ENCODE measurements at places on chromosomes 5 and 9.

- no peak for DNase-seq
Measured at GRCh38 chr5:25119650-25120049, 474.9 kb upstream of the CDH10 start.

GRCh38 chr5:113283558-113283957, 151.2 kb downstream of the TSSK1B start:
- DNase-seq, result no peak

GRCh38 chr9:131942146-131942720, 137.4 kb downstream of the MED27 start:
- DNase-seq, result no peak

GRCh38 chr5:181133610-181134231, 2.8 kb upstream of the OR2V1 start:
- no peak for DNase-seq

DNA sequence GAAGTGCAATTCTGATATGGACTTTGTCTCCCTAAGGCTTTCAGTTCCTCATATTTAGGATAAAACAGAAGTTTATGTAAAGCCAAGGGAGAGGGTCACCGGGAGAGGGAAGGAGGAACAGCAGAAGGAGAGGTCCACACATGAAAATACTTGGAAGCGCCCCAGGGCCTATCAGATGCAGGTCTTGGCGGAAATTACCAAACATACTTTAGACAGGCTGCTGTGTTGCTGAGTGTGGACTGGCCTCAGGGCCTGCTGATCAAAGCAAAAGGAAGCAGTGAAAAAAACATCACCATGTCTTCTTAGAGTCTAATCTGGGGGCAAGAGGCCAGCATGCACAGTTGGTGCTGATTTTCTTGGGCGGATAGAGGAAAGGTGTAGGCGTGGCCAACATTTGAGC, 14.1 kb upstream of the NTRK2 start:
- no peak for DNase-seq

GRCh38 chr9:121581786-121582600, 69.4 kb upstream of the DAB2IP start:
- peak; percentile 72 for DNase-seq

- no peak for DNase-seq
Measured at GRCh38 chr5:137923856-137924255, 34.6 kb downstream of the PKD2L2 start.

GRCh38 chr5:163574472-163575440, 69.3 kb downstream of the MAT2B start:
- DNase-seq, result no peak

GRCh38 chr9:125447202-125447802, 185.7 kb downstream of the GAPVD1 start:
- no peak for DNase-seq

DNA sequence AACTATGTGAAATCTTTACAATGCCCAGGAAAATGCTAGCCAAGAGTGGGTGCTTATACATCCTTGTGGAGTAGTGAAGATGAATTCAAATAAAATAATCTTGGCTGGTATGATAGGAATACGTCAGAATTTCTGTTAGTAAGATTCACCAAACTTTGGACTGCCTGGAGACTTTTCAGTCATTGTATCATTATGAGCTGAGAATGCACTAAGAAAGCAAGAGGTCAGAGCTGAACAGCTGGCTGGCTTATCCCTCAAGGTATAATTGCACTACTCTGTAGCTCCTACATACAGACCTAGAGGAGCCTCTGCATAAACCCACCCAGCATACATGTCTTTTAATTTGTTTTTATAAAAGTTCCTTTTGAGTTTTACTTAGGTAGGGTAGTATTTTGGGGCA, 568.5 kb upstream of the RIOK2 start:
- no peak for DNase-seq

DNA sequence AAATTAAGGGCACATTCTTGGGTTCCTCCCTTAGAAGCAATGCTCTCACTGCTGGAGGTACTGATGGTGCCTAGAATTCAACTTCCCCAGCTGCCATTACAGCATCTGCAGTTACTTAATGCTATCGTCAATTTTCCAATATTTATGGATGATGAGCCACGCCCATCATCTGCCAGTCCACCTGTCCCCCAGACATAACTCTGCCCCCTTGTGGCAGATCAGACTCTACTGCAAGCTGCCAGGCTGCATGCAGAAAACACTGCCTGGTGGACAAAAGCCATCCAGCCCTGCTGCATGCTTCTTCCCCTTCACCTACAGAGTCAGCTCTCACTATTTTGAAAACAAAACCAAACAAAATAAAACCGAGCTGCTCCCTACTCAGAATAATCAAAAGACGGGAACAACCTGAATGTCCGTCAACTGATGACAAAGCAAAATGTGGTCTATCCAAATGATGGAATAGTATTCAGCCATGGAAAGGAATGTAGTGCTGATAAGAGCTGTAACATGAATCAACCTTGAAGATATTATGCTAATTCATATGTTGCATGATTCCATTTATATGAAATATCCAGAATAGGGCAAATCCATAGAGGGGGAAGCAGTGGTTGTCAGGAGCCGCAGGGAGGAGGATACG, 66.4 kb downstream of the RETREG1 start:
- DNase-seq, result no peak

DNA sequence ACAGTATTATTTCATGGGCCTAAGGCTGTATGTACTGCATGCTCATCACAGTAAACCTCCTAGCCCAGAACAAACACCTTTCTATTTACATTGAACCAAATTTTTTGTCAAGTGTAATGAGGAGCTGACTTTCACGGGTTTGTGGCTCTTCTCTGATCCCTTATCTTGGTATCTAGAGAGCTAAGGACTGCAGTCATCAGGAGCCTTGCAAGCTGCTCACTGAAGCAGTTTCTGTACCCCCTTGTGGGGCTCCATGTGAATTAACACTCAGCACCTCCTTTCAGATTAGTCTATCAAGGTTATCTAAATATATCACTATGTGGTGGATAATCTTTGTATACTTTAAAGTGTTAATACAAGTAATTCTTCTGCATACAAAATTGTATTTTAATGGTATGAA, 108.2 kb downstream of the AUH start:
- no peak for DNase-seq

DNA sequence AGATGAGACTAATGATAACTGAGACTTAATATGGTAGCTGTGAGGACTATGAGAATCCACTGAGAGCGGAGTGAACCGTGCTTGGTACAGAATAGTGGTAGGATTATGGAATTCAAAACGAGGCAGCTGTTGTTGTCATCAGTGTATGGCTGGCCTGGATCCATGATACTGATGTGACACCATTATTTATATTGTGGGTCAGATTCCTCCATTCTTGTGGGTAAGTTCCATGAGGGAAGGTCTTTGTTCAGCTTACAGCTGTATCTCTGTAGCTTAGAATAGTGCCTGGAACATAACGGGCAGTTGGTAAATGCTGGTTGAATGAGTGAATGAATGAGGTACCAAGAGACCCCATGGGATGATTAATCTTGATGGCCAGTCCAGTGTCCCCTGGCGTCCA, 61.8 kb downstream of the ACER2 start:
- DNase-seq, result no peak

DNA sequence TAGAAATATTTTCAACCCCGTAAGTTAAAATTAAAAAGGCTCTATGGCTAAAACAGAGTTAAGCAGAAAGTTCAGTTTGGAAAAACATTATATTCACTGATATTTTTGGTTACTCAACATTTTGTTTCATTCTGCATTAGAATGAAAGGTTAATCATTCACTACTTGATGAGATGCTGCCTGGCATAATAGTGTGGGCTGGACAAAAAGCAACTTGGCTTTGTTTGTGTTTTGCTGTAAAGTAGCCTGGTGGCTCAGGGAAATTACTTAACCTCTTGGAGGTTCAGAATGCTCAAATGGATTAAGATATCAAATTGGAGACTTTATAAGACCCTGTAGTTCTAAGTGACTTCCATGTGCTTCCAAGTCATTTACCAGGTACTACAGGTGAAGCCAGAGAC, 367.4 kb upstream of the TRPC7 start:
- DNase-seq, result no peak

GRCh38 chr5:171453056-171453725, 33.7 kb downstream of the FGF18 start:
- DNase-seq, result no peak

DNA sequence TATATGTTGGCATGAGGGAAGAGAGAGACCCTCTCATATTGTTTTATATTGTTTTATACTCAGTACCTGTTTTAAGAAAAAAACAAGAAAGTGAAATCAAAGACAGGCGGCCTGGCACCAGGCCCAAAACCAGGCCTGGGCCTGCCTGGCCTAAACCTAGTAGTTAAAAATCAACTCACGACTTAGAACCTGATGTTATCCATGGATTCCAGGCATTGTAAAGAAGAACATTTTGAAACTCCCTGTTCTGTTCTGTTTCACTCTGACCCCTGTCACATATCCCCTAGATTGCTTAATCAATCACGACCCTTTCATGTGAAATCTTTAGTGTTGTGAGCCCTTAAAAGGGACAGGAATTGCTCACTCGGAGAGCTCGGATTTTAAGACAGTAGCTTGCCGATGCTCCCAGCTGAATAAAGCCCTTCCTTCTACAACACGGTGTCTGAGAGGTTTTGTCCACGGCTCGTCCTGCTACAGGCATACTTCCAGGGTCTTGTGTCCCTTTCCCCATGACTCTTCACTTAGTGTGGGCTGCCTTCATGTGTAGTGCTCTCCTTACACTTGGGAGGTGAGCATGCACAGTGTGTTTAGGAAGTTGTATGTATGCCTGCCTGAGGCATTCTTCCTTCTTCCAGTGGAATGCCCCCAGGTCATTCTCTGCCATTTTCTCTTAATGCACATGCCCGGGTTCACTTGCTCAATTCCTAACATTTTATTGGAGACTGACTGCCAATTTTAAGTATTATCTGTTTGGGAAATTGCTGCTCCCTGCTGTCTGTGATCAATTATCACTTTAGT, 17.8 kb downstream of the TBCA start:
- no peak for DNase-seq

GRCh38 chr5:96129276-96129675, 167.6 kb upstream of the ELL2 start:
- DNase-seq, result no peak

- no peak for DNase-seq
Measured at GRCh38 chr9:109107402-109108240, 12.1 kb downstream of the TMEM245 start.

DNA sequence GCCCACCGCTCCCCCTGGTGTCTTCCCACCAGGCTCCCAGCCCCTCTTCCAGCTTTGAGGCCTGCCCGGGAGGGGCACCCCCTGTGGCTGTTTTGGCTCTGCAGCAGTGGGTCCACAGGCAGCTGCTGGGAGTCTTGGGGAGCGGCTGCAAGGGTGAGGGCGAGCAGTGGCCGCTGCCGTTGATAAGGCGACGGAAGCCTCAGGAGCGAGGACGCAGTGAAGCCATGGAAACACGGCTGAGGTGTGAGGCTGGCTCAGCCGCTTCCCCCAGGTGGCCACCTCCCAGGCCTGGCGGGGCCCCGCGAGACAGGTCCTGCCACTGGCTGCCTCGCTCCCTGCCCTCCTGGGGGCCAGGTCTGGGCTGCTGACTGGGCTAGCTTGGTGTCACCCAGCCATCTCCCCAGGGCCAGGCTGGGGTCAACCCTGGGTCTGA, 41.5 kb downstream of the CXXC5 start:
- peak; percentile 59 for DNase-seq

DNA sequence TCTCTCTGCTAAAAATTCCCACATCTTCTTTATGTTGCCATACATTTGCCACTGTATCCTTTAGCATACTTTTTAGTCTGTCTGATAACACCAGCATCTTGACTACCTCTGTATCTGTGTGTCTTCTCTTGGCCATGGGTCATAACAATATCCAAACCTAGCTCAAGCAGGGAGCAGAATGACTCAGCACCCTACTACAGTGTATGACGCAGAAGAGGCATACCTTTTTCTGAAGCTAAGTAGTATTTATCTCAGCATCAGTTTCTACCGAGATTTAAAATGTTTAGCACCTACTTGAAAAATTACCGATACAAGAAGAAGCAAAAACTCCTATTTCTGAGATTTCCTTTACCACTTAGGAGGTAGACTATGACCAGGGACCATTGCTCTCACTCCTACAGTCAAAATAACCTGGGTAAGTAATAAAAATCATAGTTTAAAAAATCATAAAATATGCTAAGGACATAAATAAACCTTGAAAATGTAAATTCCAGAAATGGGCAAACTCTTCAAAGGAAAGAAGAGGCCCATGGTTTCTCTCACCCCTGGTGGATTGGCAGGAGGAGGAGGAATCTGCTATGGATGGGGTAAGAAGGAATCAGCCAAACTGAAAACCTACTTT, 286.5 kb downstream of the MAST4 start:
- DNase-seq, result no peak

GRCh38 chr9:21268347-21268657, 28.5 kb upstream of the IFNA14 start:
- no peak for DNase-seq

- no peak for DNase-seq
Measured at GRCh38 chr9:137382444-137383080, 40.4 kb downstream of the EXD3 start.

DNA sequence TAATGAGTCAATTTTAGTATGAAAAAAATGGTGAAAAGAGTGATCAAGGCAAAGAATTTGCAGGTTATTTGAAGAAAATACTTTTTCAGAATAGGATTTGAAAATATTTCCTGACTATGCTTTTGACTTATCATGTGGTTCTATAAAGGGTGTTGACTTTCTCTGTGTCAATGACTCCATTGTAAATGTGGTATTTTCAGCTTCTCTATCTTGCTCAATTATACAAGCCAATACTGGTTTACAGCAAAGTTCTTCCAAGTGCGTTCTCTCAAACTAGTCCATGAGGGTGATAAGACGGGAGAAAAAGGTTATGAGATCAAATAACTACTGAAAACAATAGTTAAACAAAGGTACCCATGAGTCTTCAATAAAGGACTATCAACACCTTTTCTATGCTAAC, 21.7 kb downstream of the IL33 start:
- DNase-seq, result no peak

DNA sequence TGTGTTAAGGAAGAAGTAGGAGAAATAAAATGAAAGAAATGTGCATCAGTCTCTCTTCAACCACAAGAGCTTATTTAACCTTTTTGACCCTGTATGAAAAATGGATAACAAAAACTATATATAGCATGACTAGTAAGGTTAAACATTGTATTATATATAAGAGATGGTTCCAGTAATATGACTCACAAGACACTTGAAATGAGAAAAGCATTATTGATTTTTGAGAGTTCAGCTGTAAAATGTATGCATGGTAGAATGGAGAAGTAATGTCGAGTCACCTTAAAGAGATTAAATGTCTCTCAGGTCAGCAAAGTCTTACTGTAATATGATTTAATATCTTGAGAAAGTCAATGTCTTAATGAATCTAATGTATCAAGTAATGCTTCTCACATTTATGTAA, 860.9 kb downstream of the TAF11L14 start:
- no peak for DNase-seq

- no peak for DNase-seq
Measured at GRCh38 chr5:124644138-124644537, 102.3 kb downstream of the ZNF608 start.

- DNase-seq, result no peak
Measured at GRCh38 chr9:90826326-90827020, 24.9 kb downstream of the SYK start.

GRCh38 chr9:116154976-116155697, 1.5 kb downstream of the PAPPA start:
- no peak for DNase-seq

GRCh38 chr5:177169271-177169670, 35.7 kb downstream of the NSD1 start:
- DNase-seq, result no peak

All from caudate nucleus (tissue), 63 donors.